ENCODE measurements at places on chromosomes 7 and 10. TPM values are rescaled to one million over a fixed set of nuclear protein-coding genes. Genes with fewer than 3 reads are reported as not detected.

The UCN3 gene
- total RNA-seq = not detected

The PTPRN2 gene
- 2.8 TPM for total RNA-seq

DNA sequence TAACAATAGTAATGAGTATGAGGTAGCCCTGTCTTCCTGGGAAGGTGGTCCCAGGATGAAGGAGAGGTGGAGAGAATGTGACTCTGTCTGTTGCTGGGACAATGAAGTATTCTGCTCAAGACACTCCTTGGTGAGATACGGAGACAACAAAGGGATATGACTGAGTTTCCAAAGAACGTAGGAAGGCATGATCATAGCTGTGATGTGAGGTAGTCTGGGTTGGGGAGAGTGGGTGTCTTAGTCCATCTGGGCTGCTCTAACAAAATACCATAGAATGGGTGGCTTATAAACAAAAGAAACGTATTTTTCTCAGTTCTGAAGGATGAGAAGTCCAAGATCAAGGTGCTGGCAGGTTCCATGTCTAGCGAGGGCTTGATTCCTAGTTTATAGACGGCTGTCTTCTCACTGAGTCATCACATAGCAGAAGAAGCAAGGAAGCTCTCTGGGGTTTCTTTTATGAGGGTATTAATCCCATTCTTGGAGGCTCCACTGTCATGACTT, 84.9 kb upstream of the RHOBTB1 start:
- no peak for DNase-seq

DNA sequence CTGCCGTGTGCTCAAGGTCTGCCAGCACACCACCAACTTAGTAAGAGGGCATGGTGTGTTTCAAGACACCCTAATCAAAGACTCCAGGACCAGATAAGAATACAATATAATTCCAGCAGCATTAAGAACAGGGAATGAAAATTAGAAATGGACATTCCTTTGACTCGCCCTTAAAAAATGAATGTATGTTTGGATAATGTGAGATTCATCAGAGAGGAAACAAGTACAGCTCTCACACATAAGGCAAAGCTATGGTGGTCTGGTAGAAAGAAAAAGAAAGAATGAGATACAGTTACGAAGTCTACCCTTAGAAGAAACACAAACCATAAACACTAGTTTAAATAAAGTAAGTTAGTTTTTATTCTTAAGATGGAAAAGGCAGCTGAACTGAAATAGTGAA, 174.8 kb upstream of the ANK3 start:
- no peak for DNase-seq

DNA sequence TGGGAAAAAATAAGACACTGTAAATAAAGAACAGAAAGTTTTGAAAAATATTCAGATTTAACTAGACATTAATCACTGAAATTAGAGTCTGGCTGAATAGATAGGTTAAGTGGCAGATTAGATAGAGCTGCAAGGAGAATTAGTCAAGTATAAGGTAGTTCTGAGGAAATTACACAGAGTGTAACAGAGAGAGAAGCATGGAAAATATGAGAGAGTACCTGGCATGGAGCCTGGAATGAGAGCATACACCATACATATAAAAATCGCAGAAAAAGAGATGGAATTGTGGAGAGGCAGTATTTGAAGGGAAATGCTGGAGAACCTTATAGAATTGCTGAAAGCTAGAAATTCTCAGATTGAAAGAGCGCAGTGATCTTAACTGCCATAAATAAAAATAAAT, 46.9 kb downstream of the ZNRF2 start:
- no peak for DNase-seq

The ALOX5 gene
- 25.7 TPM for total RNA-seq

Measured in urinary bladder (tissue), 4 donors.